Activated naive CD4-positive, alpha-beta T cell treated with Interleukin-2 at 50 U/mL for 16 hours (primary cell): ENCODE measurements at places on chromosomes 5 and 9.

GRCh38 chr5:37658440-37658839 lies 181.4 kb downstream of the GDNF start:
- DNase-seq: no peak

DNA sequence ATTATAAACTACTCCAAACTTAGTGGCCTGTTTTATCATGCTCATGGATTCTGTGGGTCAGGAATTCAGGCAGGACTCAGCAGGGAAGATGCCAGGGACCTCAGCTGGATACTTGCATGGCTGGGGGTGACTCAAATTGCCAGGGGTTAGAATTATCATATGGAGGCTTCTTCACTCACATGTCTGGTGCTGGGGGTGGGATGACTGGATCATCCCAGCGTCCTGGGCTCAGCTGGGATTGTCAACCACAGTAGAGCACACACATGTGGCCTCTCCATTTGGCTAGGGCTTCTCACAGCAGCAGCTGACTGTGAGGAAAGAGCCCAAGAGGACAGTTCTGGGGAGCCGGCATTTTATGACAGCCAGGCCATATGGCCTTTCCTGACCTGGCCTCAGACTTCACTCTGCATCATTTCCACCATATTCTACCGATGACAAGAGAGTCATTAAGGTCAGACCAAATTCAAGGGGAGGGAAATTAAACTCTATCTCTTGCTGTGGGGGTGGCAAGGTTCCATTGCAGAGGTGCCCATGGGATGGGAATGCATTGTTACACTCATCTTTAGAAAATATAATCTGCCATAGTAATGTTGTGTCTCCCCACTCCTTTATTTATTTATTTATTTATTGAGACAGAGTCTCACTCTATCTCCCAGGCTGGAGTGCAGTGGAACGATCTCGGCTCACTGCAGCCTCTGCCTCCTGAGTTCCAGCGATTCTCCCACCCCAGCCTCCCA lies 5.2 kb upstream of the GRK6 start:
- no peak for DNase-seq

- DNase-seq: no peak
These were observed 35.6 kb downstream of the NFIB start for GRCh38 chr9:14278291-14278721.

- DNase-seq: no peak
These were observed 68.9 kb downstream of the LURAP1L start for GRCh38 chr9:12843735-12844134.
